ENCODE measurements at places on chromosomes 2 and 18. TPM values are rescaled to one million over a fixed set of nuclear protein-coding genes. Genes with fewer than 3 reads are reported as not detected.

TUBA4A gene
- 338 TPM for total RNA-seq

MOCOS gene
- total RNA-seq, result 3.6 TPM

CTIF gene
- 13.3 TPM for total RNA-seq

CNTNAP5 gene
- not detected for total RNA-seq

WDR7 gene
- total RNA-seq, result 3.1 TPM

PIGN gene
- total RNA-seq, result 9.4 TPM

GPR35 gene
- 0.97 TPM for total RNA-seq

RNF138 gene
- 13.3 TPM for total RNA-seq

SLC35F6 gene
- 35.4 TPM for total RNA-seq

NEB gene
- total RNA-seq, result 0.12 TPM

ST6GAL2 gene
- total RNA-seq, result 14.9 TPM

LRATD1 gene
- total RNA-seq, result 0.02 TPM

CXCR1 gene
- total RNA-seq, result not detected

CYP27A1 gene
- 0.15 TPM for total RNA-seq

GRB14 gene
- total RNA-seq, result 6.5 TPM

SMYD1 gene
- total RNA-seq, result not detected

RNPEPL1 gene
- 67.5 TPM for total RNA-seq

RAMP1 gene
- total RNA-seq, result 0.32 TPM

GPAT2 gene
- not detected for total RNA-seq

CSRNP3 gene
- not detected for total RNA-seq

PSD4 gene
- 8.3 TPM for total RNA-seq

CCL20 gene
- total RNA-seq, result 7.7 TPM

SLC4A5 gene
- total RNA-seq, result 0.32 TPM

VWC2L gene
- not detected for total RNA-seq

CLEC4F gene
- not detected for total RNA-seq

HAAO gene
- not detected for total RNA-seq

CCDC74B gene
- 4.4 TPM for total RNA-seq

RAX gene
- not detected for total RNA-seq

UPP2 gene
- total RNA-seq, result not detected

LINC00305 gene
- total RNA-seq, result not detected

NAT8 gene
- total RNA-seq, result not detected

ADAM17 gene
- total RNA-seq, result 33.3 TPM

ASTL gene
- total RNA-seq, result not detected

SERPINB11 gene
- total RNA-seq, result not detected

SERPINB13 gene
- not detected for total RNA-seq
